Liver (tissue), 10 donors: ENCODE measurements at places on chromosomes 12 and 14. TPM values are rescaled to one million over a fixed set of nuclear protein-coding genes. Genes with fewer than 3 reads are reported as not detected.

GRCh38 chr14:68810173-68811153, 17.6 kb upstream of the ZFP36L1 start:
- DNase-seq = no peak

Gene EID3
- 0.17 TPM for polyA plus RNA-seq

- DNase-seq = no peak
Measured at GRCh38 chr12:97048421-97049035, 141.5 kb downstream of the NEDD1 start.

Gene CDCA3
- 1.3 TPM for polyA plus RNA-seq

DNA sequence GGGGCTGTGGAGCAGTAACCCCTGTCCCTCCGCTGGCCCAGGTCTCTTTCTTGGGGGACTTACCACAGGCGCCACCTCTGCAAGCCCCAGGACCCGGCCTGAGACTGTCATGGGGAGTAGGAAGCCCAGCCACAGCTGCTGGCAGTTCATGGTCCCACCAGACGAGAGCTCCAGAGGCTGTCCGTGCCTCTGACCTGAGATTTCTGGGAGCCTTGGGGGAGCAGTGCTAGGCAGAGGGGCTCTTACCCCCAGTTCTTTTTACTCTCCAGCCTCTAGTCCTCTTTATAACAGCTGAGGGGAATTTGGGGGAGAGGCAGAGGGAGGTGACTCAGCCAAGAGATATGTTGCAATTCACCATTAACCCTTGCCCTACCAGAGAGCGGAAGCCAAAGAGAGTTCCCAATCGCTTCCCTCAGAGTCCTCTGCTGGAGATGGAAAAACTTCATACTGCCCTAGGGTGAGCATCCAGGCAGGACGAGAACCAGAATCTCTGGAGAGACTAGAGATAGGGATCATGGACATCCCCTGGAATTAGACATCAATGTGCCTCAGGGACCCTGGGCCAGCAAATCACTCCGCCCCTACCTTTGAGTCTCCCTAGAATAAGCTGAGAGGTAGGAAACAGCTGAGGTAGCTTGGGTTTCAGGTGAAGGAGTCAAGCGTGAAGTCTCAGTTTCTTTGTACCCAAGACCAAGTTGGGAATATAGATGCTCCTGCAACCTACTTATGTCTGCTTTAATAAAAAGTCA, at the start of gene MMP19:
MMP19 (minus strand) TSS at position 256 of the 749 bp plus-strand sequence; CDS start at position 150, 106 bp downstream.
- no peak for DNase-seq

DNA sequence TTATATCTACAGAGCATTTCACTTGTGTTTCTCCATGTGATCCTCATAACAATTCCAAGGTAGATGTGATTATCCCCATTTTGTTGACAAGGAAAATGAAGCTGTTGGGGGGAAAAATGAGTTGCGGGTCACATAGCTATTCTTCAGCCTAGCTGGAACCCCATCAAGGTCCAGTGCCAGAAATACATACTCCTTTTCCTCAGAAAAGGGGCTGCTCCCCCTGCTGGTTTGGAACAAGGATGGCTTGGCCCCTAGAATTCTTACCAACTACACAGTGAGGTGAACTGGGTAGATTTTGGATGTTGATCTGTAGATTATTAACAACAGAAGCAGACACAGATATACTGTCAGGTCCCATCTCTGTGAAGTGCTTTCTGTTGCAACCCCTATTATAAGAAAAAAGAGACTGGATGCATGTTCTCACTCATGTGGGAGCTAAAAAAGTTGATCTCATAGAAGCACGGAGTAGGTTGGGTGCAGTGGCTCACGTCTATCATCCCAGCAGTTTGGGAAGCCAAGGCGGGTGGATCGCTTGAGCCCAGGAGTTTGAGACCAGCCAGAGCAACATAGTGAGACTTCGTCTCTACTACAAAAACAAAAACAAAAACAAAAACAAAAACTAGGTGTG, 8.9 kb downstream of the IKZF4 start:
- DNase-seq = peak; percentile 54

DNA sequence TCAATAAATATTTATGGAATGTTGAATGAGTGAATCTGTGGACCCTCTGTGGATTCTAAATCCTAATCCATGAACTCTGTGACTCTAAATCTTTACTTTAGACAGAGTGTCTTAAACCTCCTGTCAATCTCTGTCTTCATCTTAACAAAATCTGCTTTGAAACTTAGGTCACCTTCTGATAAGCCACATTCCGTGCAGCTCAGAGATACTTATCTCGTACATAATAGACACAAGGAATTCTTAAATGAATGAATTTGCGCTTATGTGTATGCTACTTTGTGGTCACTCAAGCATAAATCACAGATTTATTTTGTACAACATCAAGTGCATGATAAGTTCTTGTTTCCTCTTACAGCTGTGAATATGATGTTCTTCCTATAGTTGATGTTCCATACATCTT, 2.2 kb upstream of the KRAS start:
- no peak for DNase-seq

Gene C12orf42
- polyA plus RNA-seq = 0.14 TPM

Gene FAM181A
- not detected for polyA plus RNA-seq

- no peak for DNase-seq
Measured at GRCh38 chr14:37093364-37093763, 79.0 kb downstream of the SLC25A21 start.

DNA sequence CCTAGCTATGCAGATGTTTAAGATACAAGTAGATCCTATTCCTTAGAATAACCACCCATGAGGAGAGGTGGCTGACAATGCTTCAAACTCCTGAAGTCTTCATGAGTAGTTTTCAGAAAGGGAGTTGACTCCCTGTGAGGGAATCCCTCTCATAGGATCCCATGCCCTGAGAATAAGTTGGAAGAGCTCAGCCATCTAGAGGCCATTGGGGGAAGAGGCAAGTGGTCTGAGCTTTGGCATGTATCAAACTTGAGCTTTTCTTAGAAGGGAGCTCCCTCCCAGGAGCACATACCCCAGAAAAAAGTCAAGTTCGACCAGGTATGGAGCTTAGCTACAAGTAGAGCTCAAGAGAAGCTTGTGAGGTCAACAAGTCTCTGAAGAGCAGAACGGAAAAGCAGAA, 165.7 kb upstream of the RBM19 start:
- DNase-seq = no peak

Gene PLEKHH1
- 0.53 TPM for polyA plus RNA-seq

Gene KLHDC1
- 3.2 TPM for polyA plus RNA-seq

GRCh38 chr14:77305696-77306095, 15.0 kb downstream of the POMT2 start:
- DNase-seq = no peak

DNA sequence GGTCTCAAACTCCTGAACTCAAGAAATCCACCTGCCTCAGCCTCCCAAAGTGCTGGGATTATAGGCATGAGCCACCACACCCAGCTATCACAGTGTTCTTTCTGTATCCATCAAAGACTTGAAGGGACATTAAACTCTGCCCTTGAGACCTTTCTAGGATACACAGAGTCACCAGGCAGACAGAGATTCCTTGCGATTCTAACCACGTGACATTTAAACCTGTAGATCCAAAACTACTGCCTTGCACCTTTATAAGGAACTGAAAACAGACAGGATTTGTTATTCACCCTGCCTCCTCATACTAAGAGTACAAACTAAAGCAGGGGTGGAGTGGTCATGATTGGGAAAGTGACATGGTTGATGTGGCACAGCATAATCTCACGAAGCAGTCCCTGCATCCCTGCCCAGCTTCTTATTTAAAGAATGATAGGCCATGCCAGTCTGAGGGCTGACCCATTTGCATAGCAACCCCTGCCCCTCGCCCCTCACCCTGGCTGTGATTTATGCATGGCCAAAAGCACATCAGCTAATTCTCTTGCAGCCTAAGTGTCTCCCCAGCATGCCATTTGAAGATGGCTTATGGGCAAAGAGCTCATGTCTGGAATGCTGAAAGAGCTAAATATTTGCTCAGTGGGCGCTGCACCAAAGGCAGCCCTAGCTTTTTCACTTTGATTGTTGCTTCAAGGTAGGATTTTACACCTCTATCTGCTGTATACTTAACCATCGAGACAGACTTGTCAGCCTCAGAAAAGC, 43.2 kb upstream of the MYBPC1 start:
- no peak for DNase-seq

GRCh38 chr12:19971361-19972280, 396.7 kb upstream of the PDE3A start:
- DNase-seq = no peak

Gene CISTR
- not detected for polyA plus RNA-seq

Gene ZNF664
- polyA plus RNA-seq = 33.5 TPM

Gene SIX6
- not detected for polyA plus RNA-seq

DNA sequence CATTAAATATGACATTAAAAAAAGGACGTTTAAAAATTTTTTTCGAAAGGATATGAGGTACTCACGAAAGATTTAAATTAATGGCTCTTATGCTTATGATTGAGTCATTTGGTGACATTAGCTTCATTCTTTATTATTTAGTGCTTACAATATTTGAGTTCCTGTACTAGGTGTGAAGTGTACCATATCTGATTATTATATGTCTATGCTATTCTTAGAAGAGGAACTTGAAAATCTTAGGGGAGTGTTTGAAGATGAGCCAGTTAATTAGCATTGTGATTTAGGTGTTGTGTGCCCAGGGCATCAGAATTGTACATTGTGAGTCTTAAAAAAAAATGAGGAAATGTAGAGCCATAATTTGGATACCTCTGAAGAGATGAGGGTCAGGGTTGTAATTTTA, 118.6 kb downstream of the FUT8 start:
- no peak for DNase-seq

Gene ANO4
- polyA plus RNA-seq = not detected

Gene DHRS2
- 0.68 TPM for polyA plus RNA-seq

DNA sequence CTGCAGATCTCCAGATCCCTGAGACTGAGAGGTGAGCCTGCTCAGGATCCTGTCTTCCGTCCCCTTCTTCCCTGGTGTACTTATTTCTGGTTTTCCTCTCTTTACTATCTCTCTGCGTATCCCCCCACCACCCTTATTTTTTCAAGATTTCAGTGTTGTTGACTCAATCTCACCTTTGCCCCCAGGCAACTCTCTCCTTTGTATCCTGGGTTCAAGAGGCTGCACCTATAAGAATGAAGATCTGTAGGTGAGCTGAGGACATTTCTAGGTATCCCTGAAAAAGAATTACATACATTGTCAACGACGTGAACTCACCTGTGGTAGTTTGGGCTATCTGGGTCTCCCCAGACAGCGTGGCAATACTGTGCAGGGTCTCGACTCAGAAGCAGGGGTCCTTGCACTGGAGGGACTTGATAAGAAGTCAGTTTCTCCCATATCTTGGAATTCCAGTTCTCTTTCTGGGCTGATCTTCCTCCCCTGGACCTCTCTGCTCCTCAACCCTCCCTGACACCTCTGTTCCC, 659 bp downstream of the CIROP start:
- DNase-seq = no peak

Gene LAG3
- 1.2 TPM for polyA plus RNA-seq

DNA sequence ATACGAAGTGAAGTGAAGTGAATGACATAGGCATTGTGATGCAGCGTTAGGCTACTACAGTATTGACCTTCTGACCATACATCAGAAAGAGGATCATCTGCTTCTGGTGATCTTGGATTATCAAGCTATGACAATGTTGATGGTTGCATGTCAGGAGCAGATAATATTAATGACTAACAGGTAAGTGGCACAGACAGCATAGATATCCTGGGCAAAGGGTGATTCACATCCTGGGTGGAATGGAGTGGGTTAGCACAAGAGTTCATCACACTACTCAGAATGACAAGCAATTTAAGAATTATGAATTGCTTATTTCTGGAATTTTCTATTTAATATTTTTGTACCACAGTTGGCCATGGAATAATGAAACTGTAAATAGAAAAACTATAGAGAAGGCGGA, 397.9 kb upstream of the ATP2B1 start:
- no peak for DNase-seq

Gene FZD10
- polyA plus RNA-seq = not detected

DNA sequence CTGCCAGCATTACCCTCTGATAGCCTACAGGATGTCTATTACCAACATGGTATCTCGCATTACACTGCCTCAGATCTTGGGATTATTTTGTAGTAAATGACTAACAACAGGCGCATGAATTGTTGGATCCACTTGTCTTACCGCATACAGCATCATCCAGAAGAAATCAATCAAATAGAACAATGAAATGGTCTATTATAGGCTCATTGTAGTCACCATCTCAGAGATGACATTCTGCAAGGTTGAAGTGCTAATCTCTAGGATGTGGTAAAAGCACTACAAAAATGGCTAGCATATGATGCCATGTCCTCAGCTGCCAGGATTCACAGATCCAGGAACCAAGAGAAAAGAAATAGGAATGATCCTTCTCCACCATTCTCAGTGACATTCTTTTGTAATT, 52.0 kb downstream of the WASHC3 start:
- no peak for DNase-seq

Gene ARHGDIB
- 57.4 TPM for polyA plus RNA-seq

DNA sequence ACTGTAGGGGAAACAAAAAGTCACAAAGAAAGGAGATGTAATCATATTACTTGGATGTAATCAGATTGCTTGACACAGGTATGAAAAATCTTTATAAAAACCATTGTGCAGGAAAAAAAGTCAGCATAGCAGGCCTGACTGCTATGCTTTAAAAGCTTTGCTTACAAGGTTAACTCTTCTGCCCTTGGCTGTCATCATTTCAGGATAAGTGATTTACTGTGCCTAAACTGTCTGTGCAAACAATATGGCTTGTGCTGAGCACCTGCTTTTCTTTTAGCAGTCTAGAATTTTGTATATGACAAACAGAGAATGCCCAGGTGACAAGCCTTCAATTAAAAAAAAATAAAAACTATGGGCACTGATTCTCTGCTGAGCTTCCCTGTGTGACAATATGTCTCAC, 63.8 kb upstream of the PLEKHG7 start:
- no peak for DNase-seq

DNA sequence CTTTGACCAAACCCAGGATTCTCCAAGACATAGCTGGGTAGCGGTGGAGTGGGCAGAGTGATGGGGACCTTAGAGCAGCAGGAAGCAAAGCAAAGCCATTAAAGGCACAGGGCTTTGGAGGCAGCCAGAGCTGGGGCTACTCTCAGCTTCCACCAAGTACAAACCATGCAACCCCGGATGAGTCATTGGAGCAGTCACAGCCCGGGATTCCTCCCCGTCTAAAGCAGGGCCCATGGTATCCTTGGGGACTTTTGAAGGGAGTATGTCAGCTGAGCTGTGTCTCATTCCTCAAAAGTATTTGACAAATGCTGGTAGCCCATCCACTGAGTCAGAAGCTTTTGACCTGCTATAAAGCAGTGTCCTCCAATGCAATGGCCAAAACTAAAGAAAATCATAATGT, 9.7 kb upstream of the IFI27 start:
- no peak for DNase-seq

GRCh38 chr12:53325511-53326061, 4.2 kb upstream of the AAAS start:
- no peak for DNase-seq

- DNase-seq = no peak
Measured at GRCh38 chr14:23751616-23752015, 115.5 kb downstream of the DHRS2 start.

- peak; percentile 38 for DNase-seq
Measured at GRCh38 chr14:75832621-75833297, 149.0 kb downstream of the TGFB3 start.

Gene LALBA
- polyA plus RNA-seq = not detected
